GM13977 (cell line): ENCODE measurements at places on chromosomes 6 and 20.

DNA sequence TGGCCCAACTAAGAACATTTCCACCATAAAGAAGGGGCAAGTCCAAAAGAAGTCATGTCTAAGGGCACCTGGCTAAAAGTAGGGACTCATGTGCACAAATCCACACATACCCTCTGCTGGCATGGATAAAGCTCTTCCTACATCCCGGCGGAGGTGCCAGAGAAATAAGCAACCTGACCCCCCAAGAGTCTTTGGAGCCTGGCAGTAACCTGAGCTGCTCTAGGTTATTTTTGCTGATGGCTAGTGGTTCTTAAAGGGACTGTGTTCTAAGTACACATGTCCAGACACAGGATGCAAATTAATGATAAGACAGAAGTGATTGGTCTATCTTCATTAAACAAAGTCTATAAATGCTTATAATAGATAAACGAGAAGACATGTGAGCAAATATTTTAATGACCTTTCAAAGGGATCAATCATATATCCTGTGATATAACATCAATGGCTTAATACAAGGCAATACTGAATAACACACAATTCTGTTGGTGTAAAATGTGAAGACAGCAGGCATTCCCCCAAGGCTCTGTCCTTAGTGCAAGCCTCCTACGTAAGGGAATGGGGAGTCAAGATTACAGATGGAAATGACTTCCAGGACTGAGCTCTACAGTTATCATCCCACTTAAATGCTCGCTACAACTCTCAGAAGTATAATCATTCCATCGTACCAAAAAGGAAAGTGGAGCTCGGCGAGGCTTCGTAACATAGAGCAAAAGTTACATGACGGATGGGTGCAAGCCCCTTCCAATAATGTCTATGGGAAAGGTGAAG is 52.5 kb downstream of the HIVEP2 start:
- no peak for DNase-seq

GRCh38 chr6:4474810-4475209 is 301.4 kb upstream of the CDYL start:
- DNase-seq, result no peak

DNA sequence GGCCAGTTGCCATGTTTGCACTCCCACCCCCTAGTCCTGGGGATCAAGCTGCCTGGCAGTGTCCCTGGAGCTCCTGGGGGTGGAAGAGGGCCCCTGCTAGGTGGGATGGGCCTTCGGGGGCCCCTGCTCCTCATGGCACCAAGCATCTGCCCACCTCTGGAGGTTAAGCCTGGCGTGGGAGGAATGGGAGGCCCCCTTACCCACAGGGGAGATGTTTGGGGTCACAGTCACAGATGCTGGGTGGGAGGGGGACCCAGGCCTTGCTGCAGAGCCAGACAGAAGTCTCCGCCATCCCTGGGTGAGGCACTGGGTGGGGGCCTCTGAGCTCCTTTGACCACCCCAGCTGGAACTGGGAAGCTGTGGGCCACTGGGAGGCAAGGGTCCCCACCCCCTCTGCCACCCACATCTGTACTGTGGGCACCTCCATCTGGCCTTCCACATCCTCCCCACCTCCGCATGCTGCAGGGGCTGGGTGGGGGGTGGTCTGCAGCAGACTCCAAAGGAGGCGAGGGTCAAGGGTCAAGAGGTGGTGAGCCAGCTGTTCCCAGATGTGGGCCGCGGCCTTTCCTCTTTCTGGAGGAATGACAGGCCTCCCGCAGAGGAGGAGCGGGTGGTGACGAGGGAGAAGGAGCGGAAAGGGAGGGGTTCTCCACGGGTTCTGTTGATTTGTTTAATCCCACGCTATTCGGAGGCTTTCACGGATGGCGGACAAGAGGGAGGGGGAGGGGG is 41.5 kb downstream of the YTHDF1 start:
- DNase-seq, result no peak

DNA sequence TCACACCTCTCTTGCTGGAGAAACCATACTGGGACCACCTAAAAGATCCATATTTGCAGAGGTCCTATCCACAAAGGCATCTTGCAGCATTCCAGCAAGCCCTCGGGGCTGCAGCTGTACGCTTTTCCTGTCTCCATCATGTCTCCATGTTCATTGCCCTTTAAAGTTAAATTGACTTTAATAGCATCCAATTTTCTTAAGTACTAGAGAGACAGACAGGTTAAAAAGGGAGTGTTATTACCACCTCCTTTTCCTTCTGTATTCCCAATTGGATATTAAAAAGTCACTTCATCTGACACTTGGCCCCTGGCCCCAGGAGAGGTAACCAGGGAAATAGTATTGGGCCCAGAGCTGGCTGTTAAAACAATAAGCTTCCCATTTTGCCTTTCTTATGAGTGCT is 178.6 kb downstream of the UNC5CL start:
- DNase-seq, result no peak

DNA sequence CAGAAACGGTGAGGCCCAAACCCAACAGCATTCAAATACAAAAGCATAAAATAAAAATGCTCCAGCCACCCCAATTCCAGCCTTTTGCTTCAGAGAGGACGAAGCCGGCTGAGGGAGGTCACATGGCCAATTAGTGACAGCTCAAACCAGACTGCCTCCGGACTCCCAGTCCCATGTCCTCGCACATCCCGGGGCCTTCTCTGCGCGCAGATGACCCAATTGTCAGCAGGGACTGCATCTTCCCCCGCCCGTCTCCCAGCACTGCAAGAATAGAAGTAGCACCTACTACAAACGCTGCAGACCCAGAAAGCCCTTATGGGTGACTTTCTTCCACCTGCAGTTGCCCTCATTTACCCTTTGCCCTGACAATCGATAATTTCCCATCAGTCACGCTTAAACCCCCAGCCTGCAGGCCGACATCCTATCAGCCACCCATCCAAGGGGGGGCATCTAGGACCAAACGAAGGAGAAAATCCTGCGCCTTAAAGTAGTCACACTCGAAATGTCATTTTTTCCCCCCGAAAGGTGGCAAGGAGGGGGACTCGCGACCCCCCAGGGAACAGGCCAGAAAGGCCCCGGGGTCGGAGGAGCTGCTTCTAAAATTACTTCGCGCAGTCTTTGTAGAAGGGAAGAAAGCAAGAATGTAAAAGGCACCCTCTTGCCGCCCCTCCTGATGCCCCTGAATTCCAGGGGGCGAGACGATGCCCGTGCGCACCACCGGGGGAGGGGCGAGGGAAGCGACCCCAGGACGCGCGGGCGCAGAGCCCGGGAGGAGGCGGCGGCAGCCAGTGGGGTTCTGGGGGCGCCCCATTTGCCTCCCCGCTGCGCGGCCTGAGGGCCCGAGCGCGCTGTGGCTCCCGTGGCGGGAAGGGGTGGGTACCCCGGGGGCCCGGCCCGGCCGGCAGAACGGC is 792 bp downstream of the SLC23A2 start:
- peak; percentile 53 for DNase-seq

DNA sequence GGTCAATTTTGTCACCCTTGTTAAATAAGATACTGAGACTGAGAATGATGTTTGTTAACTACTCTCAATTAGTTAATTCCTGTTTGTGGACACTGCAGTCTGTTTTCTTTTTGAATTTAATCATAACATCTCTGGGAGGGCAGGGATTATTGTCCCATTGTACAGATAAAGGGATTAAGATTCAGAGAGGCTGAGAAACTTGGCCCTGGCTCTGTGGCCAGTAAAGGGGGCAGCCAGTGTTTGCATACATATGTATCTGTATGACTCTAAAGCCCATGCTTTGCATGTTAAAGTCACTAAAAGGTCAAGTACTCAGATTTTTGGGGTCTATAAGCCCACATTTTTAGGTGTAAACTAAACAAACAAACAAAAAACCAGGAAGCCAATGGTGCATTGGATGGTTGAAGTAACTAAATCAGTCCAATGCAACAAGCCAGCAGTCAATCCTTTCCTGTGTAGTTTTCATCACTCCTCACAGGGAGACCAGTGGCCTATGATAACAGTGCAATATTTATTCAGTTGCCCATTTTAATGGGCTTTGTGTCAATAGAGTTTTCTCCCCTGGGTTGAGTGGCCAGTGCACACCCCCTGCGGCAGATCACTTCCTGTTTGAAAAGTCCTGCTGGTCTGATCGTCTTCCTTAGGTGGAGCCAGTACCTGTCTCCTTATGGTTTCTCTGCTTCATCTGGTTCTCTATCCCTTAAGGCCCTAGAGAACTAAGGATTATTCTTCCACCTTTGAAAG is 106.7 kb downstream of the SLX4IP start:
- DNase-seq, result no peak

DNA sequence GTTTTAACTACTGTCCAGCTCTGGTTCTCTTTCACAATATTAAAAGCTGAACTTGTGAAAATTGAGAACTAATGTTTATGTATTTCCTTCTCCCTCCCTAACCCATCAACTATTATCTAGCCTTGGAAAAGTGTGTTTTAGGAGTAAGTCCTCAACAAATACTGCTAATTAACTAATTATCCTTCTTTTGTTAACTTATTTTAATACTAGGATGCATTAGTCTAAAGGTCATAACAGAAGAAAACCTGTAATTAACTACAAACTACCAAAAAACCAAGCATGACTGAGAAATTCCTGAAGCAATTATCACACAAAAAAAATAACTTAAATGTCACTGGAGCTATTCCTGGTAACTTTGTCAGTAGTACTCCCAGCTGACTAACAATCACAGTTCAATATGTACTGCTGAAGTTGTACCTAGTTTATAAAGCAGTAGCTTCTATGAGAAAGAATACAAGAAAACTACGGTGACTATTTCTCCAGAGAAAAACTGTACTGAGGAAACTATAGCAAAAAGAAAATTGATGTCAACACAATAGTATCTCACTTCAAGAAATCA is 301.9 kb downstream of the LAMA2 start:
- DNase-seq, result no peak

DNA sequence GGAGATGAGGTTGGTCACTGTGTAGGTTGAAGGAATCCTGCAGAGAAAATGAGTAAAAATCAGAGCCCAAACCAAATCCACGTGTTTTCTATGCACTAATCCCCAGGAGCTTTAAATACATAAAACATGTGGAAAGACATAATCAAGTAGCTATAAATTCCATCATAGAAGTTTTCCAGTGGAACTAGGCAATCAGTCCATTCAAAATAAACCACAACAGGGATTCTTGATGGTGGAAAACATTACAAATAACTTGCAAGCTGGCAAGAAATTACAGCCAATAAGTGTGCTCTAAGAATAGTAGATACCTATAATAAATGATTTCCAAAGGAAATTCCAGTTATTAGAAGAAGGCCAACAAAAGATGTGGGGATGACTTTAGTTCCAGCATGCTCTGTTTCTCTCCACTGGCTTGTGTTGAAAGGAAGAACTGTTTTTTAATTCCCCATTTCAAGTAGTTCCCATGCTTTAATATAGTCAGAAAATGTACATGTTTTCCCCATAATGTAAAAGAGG is 49.8 kb upstream of the ADGRG6 start:
- DNase-seq, result no peak

GRCh38 chr6:35168461-35168861 is 27.3 kb upstream of the TCP11 start:
- DNase-seq, result no peak

GRCh38 chr6:168047841-168048723 is 30.9 kb downstream of the FRMD1 start:
- DNase-seq, result no peak

GRCh38 chr20:46438156-46438750 is 31.8 kb upstream of the ELMO2 start:
- DNase-seq, result peak; percentile 50

- DNase-seq, result peak; percentile 62
These were observed 58.2 kb upstream of the IL20RA start for GRCh38 chr6:137102851-137103492.

GRCh38 chr20:10555865-10556308 is 117.9 kb downstream of the JAG1 start:
- DNase-seq, result no peak
